ENCODE measurements at places on chromosomes 5 and 9.

DNA sequence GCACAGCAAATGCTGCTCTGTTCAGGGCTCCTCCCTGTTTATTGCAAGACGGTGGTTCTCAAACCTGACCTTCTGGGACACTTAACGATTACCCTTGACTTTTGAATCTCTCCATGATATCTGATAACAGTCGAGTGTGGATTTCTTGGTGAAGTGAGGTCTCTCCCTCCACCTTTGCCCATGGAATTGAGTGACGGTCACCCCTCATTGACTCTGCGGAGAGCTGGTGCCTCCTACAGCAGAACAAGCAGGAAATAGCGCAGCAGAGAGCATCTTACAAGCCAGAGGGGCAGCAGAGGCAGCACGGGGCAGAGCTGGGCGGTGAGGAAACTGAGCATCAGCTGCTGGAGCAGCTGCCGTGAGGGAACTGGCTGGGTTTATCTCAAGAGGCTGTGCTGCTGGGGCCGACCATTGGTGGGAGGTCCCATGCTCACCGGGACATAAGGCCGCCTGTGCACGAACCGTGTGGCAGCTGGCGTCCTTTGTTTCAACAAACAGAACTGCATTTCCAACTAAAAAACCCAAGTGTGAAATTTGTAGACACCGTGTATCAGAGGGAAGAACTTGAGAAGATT, 189.8 kb downstream of the MTRR start:
- DNase-seq, result no peak

GRCh38 chr9:34486572-34486971, 28.0 kb downstream of the DNAI1 start:
- DNase-seq, result no peak

DNA sequence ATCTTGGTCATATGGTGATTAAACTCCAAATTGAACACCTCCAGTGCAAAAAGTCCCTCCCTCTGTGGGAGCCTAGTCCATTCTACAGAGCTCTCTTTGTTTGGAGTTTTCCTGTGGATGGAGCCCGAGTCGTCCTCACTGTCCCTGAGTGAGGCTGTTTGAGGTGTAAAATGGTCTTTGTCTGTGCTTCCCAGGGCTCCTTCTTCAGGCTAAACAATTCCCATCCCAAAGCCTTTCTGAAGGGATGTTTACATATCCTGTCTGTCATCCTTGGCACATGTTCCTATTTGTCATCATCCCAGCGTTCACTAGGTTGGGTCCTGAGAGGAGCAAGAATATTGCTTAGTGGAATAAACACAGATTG, 68.9 kb downstream of the COL27A1 start:
- DNase-seq, result no peak

GRCh38 chr5:26737348-26738265, 300.8 kb downstream of the CDH9 start:
- DNase-seq, result no peak

- no peak for DNase-seq
These were observed 366.5 kb downstream of the TAF11L14 start for GRCh38 chr5:18000744-18001143.

DNA sequence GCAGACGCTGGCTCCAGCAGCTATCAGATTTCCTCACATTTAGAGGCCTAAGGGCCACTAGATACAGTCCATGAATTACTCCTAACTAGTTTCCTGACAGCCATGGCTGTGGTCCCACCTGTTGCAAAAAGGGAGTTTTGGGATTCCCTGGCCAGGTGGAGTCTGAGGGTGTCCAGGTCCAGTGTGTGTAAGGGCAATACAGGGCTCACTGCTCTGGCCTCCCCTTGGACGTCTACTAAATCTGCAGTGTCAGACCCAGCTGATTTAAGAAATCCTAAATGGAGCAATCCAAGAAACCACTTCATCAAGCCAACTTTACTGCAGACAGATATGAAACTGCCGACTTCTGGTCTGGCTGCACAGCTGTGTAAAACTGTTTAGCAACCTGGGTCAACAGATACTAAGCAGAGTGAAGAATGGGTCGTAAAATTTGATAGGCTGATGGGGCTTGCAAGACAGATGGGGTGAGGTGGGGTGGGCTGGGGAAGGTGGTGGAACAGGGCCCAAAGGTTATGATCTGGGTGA, 116.4 kb downstream of the GADD45G start:
- no peak for DNase-seq

DNA sequence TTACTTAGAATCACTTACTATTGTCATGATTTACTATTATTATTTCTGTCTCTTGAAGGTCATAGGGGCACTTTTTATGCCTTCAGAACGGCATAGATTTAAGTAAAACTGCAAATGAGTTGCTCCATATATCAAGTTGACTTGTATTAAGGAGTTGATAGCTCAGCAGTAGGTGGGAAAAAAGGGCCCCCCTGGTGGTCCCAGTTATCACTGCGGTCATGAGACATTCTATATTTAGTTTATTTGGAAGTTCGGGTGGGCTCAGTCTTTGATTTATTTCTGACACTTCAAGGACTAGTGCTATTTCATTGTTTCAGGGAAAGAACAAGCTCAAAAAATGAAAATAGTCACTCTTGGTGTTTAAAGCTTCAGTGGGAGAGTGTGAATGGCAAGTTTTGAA, 159.3 kb downstream of the SLC24A2 start:
- DNase-seq, result no peak

GRCh38 chr9:135217836-135218235, 130.4 kb downstream of the OLFM1 start:
- DNase-seq, result no peak

DNA sequence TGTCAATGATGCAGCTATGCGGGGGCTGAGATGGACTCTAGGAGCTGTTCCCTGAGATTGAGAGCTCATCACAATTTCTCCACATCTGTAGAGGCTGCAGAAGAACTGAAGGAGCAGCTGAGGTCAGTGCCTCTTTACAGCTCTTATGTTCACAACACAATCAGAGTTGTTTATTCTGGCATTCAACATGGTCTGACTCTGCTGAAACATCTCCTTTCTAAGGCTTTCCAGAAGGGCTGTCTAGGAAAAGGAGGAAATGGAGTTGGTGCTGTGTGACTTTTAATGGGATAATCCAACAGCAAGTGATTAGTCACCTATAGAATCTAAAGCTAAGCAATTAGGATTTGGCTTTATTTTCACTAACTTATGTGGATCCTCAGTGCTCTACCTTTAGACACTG, 6.0 kb downstream of the POU5F2 start:
- no peak for DNase-seq

GRCh38 chr5:89471541-89471940, 588.6 kb upstream of the MEF2C start:
- DNase-seq, result no peak

- DNase-seq, result no peak
These were observed 237.1 kb downstream of the CACNA1B start for GRCh38 chr9:138114501-138115245.

DNA sequence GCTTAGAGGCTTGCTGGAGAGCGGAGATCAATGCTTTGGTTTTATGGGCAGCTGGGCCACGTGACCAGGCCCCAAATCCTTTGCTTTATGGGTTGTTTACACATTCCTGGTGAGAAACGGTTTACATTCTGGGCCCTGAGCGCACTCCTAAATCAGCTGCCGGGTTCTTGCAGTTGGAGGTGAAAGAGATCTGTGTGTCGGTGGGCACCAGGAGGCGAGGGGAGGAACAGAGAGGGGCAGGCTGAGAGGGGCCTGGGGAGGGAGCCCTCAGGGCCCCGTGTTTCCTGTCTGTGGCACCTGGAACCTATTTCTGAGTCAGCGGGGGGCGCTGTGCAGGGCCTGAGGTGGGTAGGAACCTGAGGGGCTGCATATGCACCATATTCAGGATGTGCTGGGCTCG, 63.5 kb upstream of the HAND1 start:
- DNase-seq, result no peak

GRCh38 chr5:178505639-178506407, 84.4 kb downstream of the COL23A1 start:
- DNase-seq, result no peak

- no peak for DNase-seq
These were observed 31.2 kb upstream of the RNU6ATAC start for GRCh38 chr9:134195558-134195957.

- DNase-seq, result no peak
These were observed 36.4 kb downstream of the ZNF366 start for GRCh38 chr5:72470826-72471225.

GRCh38 chr5:172186114-172186695, 1.8 kb downstream of the STK10 start:
- DNase-seq, result no peak

- no peak for DNase-seq
These were observed 16.4 kb downstream of the SLC12A2 start for GRCh38 chr5:128099944-128100343.

- DNase-seq, result no peak
These were observed 24.4 kb upstream of the FNIP1 start for GRCh38 chr5:131821221-131821620.

DNA sequence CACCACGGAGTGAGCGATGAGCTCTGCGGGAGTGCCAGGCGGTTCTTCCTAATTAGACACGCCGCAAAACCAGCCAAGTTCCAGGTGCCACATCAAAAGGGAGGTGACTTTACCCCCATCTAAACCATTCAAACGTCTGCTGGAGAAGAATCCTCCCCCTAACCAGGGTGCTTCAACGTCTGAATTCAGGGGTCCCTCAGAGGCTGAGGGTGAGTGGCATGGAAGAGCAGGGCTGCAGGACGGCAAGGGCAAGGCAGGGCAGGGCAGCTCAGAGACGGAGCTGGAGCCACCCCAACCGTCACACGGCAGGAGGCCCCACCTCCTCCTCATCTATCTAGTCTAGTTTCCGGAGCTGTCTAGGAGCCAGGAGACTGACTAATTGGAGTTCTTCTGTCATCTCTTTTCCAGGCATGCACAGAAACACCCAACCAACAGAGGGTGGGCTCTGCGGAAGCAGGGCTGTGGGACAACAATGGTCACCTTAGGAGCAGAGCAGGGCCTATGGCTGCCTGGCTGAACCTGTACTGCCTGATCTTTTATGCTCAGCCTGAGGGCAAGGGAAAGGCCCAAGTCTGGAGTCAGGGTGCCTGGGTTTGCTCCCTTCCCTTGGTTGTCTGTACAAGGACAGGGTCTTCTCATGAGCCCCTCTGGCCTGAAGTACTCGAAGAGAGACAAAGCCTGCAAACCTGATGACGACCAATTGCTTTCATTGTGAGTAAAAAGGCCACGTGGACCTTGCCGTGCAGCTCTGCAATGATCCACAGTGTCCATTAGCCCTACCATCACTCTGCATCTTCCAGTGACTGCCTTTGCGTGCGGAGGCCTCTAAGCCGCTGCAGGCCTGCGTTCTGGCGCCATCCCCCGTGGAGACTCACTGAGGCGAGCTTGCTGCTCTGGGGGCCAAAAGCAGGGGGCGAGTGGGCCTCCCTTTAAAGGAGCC, 81.0 kb upstream of the SLC25A51 start:
- DNase-seq, result no peak

DNA sequence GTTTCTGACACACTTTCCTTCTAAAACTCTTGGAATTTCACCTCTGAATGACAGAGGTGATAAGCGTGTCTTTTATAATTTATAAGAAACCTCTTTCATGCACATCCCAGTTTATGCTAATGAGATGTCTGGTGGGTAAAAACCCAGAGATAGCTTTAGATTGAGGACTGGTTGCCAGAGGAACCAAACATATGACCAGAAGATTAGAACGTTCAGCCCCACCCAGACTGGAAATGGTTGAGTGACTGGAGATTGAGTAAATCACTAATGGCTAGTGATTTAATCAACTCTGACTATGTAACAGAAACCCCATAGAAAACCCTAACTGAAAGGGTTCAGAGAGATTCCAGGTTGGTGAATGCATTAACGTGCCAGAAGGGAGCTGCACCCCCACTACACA, 69.2 kb downstream of the CDH18 start:
- DNase-seq, result no peak

- no peak for DNase-seq
These were observed 734.5 kb upstream of the ZNF608 start for GRCh38 chr5:125480911-125481310.

DNA sequence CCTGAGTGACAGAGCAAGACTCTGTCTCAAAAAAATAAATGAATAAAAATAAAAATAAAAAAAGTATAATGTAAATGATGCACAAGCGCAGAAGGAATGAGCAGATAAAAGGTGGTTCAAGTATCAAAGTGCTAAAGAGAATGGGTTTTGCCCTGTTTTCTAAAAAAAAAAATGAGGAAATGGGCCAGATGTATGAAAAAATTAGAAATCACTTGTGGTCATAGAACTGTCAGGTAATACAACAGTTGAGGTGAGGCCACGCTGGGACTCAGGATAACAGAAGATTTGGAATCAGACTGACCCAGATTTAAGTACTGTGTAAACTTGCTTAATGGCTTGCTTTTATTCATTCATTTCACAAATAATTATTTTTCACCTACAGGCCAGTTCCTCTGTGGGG, 69.8 kb downstream of the MAPKAP1 start:
- no peak for DNase-seq

GRCh38 chr5:181173420-181174342, 26.3 kb downstream of the OR2V2 start:
- no peak for DNase-seq

GRCh38 chr9:89448381-89448780, 49.5 kb downstream of the SEMA4D start:
- DNase-seq, result no peak

- DNase-seq, result no peak
These were observed 14.3 kb upstream of the JADE2 start for GRCh38 chr5:134510970-134511795.

Measured in cortex of kidney (tissue), 1 donor.